Caudate nucleus (tissue), 63 donors: ENCODE measurements at places on chromosomes 5 and 9.

DNA sequence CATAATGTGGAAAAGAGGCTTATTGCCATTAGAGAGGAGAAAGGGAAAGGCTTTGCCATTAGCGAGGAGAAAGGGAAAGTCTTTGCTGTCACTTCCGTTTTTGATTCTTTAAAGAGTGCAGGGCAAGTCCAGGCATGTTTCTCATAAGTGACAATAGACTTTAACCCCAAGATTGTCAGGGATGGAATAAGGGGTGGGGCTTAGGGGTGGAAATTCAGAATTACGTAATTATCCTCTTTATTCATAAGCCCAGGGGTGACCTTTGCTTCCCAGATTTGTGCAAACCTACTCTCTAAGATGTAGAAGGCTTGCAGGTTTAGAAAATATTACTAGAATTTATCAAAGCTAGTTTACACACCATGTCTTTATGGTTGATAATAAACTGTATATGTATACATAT is 2.3 kb upstream of the PLK2 start:
- DNase-seq = no peak

GRCh38 chr9:87678650-87679355 is 47.1 kb upstream of the CTSL start:
- DNase-seq = no peak

GRCh38 chr5:128498844-128499455 is 39.1 kb downstream of the FBN2 start:
- no peak for DNase-seq

GRCh38 chr5:172412724-172413286 is 41.5 kb downstream of the SH3PXD2B start:
- DNase-seq = no peak

- no peak for DNase-seq
These were observed 84.3 kb downstream of the MED27 start for GRCh38 chr9:131995382-131995781.

DNA sequence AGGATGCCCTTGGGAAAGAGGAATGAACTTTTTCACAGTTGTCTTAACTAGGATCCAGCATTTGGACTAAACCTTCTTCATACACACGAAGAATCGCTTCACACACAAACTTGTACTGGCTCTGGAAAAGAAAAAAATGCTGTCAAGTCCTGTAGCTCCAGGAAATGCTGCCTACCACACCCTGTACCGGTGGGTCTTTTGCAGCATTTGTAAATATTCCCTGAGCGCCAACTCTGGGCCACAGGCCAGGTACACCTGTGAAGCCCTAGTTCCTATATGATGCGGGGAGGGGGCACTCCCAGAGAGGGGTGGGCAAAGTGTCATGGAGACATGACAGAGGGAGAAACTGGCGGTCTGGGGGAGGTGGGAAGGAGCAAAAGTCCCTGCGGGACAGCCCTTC is 58.7 kb upstream of the EPB41L4B start:
- DNase-seq = no peak
